ENCODE measurements at places on chromosomes 1 and 21.

GRCh38 chr1:110727246-110727645 lies 52.5 kb upstream of the KCNA3 start:
- DNase-seq, result no peak

- no peak for DNase-seq
Observed at GRCh38 chr1:211724687-211725196, 49.3 kb upstream of the NEK2 start.

- DNase-seq, result no peak
Observed at GRCh38 chr1:156970017-156970416, 49.6 kb downstream of the LRRC71 start.

DNA sequence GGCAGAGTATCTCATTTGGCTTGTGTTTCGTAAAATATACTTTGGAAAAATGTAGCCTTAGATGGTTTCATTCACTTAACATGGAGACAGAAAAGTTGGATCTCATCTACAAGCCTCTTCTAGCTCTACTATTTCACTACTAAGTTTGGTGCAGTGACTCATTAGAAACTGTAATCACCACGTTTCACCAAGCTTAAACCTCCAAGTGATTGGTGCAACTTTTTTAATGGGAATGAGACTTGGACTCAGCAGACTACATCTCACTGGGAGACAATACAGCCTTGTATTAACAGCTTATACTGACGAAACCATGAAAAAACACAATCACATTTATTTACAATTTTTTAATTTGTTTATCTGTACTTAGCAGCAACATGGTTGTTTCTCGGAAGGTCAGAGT lies 29.9 kb upstream of the NRIP1 start:
- no peak for DNase-seq

DNA sequence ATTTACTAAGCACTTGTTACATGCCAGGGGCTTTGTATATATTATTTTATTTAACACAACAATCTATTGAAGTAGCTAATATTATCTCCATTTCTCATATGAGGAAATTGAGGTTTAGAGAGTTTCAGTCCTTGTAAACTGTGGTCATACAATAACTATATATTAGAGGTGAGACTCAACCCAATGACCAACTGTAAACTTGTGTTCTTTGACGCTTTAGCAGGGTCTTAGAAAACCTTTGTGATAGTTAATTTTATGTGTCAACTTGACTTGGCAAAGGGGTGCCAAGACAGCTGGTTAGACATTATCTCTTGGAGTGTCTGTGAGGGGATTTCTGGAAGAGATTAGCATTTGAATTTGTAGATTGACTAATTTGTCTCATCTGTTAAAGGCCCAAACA lies 252.4 kb upstream of the B3GALT2 start:
- DNase-seq, result no peak

DNA sequence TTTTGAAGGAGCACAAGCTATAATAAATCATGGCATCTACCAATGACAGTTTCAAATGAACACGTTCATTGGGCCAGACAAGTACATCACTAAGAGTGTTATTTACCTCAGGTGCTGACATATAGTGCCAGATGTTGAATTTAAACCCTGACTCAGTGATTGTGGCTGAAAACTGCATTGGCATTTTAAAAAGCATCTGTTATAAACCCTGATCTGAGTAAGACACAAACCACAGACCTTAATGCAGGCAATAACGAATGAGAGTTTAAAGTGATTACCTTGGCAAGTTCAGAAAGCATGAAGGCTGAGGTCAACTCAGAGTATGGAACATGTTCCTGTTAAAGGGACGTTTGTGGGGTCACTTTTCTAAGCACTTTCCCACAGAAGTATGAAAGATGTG lies 865.1 kb upstream of the TMPRSS15 start:
- DNase-seq, result no peak

- no peak for DNase-seq
Observed at GRCh38 chr1:212529211-212529741, 79.3 kb upstream of the ATF3 start.

DNA sequence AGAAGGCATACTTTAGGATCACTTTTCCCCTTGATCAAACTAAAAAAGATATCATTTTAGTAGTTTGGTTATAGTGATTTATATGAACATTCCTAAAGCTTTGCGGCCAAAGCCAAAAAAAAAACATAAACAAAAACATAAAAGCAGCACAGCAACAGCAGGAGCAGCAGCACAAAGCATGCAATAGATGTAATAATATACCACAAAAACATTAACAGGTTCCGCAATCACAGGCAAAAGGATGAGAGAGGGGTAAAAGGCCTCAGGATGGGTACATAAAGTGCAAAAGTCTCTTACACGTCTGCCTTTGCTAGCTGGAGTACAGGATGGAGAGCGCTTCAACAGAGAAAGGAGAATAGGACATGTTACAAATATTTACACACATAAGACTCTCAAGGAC lies 119.0 kb downstream of the COQ8A start:
- no peak for DNase-seq

- no peak for DNase-seq
Observed at GRCh38 chr1:39951926-39952325, 3.0 kb upstream of the MFSD2A start.

GRCh38 chr1:223000632-223001031 lies 142.4 kb downstream of the TLR5 start:
- no peak for DNase-seq

DNA sequence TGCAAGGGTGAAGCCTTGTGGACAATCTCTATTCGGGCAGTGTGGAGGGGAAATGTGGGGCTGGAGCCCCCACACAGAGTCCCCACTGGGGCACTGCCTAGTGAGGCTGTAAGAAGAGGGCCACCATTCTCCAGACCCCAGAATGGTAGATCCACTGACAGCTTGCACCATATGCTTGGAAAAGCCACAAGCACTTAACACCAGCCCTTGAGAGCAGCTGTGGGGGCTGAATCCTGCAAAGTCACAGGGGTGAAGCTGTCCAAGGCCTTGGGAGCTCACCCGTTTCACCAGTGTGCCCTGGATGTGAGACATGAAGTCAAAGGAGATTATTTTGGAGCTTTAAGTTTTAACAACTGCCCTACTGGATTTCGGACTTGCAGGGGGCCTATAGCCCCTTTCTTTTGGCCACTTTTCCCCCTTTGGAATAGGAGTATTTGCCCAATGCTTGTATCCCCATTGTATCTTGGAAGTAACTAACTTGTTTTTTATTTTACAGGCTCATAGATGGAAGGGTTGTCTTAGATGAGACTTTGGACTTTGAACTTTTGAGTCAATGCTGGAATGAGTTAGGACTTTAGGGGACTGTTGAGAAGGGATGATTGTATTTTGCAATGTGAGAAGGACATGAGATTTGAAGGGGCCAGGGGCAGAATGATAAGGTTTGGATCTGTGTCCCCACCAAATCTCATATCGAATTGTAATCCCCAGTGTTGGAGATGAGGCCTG lies 16.3 kb upstream of the COL6A1 start:
- no peak for DNase-seq

- no peak for DNase-seq
Observed at GRCh38 chr1:223763251-223763650, 50.9 kb downstream of the CAPN2 start.

DNA sequence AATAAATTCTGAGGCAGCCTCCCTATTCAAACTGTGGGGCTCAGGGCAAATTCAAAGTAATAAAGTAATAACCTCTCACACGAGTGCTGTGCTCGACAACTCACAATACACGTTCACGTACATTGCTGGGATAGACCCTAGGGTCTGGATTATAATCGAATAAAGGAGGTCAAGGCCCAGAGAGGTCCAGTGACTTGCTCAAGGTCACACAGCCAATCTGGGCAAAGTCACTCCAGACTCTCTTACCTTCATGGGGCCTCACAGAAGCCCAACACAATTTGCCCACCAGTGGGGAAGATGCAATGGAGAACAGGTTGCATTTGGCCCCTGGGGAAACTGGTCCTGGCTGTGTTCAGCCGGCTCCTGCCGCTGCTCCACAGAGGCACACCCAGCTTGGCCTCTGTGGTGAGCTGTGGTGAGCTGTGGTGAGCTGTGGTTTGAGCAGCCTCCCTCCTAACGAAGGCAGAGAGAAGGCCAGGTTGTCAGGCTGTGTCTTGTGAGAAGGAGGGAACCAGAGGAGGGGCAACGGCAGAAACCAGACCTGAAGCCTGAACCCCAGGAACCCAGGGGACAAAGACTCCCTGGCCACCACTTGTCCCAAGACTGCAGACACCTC lies 35.1 kb downstream of the NUAK2 start:
- DNase-seq, result no peak

DNA sequence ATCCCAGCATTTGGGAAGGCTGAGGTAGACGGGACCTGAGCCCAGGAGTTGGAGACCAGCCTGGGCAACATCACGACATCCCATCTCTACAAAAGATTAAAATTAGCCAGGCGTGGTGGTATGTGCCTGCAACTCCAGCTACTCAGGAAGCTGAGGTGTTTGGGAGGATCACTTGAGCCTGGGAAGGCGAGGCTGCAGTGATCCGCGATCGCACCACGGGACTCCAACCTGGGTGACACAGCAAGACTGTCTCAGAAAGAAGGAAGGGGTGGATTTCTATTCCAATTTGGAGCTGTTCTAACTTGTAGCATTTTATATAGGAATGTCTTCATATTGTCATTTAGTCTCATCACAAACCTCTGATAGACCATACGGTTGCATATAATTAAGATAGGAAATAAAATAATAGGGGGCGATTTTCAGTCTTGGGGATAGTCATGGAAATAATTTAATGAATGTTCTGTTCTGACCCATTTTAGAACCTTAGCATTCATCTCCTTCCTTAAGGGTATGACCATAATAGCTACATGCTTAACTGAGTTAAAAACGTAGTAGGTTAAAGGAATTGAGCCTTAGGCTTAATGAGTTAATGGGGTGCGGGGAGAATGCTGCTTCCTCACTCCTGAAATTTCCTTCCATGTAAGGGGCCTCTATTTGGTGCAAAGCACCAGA lies 93.1 kb downstream of the ADCY10 start:
- no peak for DNase-seq

DNA sequence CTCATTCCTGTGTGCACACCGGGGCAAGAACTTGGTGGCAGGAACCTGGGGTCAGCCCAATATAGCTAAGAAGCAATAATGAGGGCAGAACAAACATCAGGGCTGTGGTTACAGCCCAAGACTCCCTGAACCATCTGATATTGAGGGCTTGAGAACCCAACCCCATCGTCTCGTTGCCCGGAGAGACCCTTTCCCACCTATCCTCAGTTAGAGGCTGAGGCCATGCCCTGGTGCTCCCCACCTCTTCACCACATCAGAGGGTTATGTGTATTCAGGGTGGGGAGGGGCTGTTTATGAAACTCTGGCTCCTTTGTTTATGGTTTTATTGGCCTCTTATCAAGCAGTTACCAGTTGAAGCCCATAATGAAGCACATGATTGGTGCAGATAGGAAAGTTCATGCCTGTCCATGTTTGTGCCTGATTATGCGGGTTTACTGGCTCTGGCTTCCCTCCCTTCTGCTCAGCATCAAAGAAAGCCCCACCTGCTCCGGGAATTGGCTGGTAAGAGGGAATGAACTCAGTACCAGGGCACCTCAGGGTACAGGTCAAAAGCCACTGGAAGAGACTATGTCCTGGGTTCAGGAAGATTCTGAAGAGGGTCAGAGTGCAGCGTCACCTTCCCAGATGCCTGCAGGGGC lies 14.5 kb downstream of the NUAK2 start:
- no peak for DNase-seq

- DNase-seq, result no peak
Observed at GRCh38 chr1:24389231-24389678, 24.3 kb downstream of the STPG1 start.

DNA sequence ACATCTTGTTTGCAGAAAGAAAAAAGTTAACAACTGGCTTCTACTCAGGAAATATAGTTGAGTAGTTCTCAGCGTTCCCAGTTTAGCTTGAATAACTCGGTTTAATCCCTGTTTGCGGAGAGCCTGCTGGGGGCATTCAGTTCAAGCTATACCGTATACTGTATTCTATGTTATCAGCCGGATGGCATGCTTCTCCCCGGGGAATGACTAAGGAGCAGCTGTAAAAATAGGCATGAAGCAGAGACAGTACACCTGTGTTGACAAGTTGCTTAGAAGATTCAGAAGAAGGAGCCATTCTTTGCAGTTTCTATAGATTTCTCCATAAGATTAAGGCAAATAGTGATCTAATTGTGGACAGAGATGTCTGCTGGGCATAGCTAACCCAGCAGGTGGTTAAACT lies 267.8 kb upstream of the NCAM2 start:
- no peak for DNase-seq

- DNase-seq, result peak; percentile 81
Observed at GRCh38 chr1:17661546-17662157, 93.5 kb upstream of the ACTL8 start.

GRCh38 chr1:235775246-235775860 lies 91.4 kb downstream of the LYST start:
- DNase-seq, result no peak

GRCh38 chr1:156676820-156677615 lies at the start of gene NES:
Gene NES (minus strand): TSS chr1:156677407. CDS start chr1:156677264, 143 bp downstream.
- DNase-seq, result no peak

- DNase-seq, result no peak
Observed at GRCh38 chr1:95236784-95237575, 3.0 kb downstream of the RWDD3 start.

DNA sequence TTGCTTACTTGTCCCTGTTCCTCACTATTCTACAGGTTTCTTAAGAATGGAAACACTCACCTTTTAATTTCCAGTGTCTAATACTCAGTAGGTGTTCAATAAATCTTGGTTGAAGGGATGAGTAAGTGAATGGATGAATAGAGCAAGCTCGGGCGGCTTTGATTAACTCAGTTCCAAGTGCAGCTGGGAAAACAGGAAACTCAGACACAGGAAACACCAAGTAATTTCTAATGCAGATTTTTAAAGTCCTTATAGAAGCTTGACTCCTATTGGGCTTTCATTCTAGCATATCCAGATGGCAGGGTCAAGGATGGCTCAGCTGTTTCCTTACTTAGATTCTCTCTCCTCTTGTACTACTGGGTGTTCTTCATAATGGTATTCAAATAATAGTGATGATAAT lies 14.0 kb downstream of the CAMK1G start:
- no peak for DNase-seq

GRCh38 chr1:53368314-53369033 lies 40.6 kb upstream of the LRP8 start:
- peak; percentile 61 for DNase-seq

DNA sequence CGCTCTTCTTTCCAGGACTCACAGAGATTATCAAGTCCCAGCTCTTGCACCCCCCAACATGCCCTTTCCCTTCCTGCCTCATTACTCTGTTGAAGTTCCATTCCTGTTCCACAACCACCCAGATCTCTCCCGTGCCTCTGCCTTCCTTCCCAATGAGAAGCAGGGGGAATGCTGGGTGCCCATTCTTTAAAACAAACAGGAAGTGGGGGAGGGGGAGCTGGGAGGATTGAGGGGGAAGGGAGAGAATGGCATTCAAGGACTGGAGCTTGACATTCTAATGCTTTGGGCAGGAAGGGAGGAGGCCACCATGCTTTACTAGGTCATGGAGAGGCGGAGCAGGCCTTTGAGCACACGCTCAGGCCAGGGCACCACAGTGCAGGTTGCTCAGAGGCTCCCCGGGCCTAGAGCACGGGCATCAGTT lies 150.3 kb upstream of the IRF2BP2 start:
- no peak for DNase-seq

- DNase-seq, result no peak
Observed at GRCh38 chr1:95006681-95007080, 66.1 kb downstream of the ALG14 start.

- no peak for DNase-seq
Observed at GRCh38 chr1:237154157-237154556, 112.2 kb downstream of the RYR2 start.

- peak; percentile 92 for DNase-seq
Observed at GRCh38 chr21:44949779-44950198, 10.0 kb downstream of the SLX9 start.

GRCh38 chr1:173341971-173342370 lies 134.8 kb upstream of the TNFSF4 start:
- no peak for DNase-seq

Measured in upper lobe of right lung (tissue), 1 donor.